Amniotic stem cell (primary cell): ENCODE measurements at places on chromosomes 2 and 18.

GRCh38 chr2:201432621-201433393 is 18.5 kb downstream of the TRAK2 start:
- no peak for DNase-seq

DNA sequence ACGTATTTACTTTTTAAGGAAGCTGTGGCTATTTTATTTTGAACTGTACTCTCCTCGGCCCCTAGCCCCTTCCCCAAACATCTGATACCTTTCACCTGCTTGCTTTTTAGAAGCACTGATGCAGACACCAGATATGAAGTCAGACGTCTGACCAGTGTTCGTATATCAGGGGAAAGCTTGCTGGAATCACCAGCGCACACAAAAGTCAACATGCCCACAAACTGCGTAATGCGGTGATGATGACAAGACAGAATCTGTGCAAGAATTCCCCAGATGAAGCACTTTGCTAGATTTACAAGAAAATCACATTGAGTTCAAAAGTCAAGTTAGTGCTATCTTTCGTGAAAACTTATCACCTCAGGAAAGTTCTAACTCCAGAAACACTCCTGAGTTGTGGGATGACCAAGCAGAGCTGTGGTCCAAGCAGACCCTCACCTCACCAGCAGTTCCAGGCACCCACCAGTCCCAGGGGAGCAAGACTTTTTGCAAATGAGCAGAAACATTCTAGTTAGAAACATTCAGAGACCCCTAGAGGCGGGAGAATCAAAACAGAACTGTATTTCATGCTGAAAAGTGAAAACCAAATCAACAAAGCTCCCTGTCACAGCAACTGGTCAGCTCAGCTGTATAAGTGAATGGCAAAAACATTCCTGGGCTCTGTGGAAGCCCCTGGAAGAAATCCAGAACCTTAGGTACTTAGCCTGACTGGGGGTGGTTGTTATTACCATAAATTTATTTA is 55.7 kb downstream of the INO80C start:
- DNase-seq = no peak

DNA sequence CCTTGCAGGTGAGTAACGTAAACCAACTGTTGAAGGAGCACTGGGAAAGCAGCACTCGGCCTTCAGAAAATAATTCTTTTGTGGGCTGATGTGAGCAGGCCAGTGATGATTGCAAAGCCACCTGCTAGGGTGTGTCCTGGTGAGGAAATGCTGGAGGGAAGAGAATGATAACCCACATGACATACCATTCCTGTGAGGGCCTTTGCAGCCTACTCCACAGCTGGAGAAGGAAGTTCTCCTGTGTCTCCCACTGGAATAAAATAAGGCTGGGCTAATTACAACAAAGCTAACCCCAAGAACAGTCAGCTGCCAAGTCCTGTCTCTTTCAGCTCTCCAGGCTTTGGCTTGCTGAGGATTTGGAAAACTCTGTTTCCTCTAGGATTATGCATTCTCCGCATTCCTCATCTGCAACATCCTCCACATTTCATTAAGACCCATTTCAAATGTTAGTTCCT is 16.7 kb upstream of the DSG1 start:
- DNase-seq = no peak

DNA sequence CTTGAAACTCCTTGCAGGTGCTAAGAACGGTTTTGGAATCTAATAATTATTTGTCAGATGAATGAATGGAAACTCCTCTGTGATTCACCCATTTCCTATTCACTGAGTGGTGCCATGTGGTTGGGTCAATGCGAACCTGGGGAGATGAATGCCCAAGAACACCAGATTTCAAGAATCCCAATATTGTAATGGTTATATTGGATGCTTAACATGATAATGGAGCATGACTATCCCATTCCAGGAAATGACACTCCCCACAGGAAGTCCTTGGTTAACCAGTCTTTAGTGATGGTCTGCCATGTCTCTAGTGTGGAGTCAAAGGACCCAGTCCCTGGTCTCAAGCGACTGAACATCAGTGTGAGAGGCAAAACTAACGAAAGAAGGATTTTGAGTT is 67.9 kb upstream of the ST3GAL5 start:
- no peak for DNase-seq

DNA sequence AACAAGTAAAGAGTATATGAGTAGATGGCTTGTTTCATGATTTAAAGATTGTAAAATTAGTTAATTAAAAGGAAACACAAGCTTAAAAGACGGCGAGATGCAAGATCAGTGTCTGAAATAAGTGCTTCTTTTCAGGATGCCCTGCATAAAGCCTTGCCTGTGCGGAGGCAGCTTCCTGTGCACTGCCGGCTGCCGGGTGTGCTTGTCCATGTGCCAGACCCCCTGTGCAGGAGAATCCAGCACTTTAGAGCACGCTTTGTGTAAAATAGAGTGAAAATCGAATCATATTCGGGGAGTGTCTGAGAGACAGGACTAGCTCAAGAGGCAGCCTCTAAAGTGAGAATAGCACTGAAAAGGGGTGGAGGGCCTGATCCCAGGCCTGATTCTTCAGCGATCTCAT is 154.7 kb downstream of the CHST9 start:
- DNase-seq = no peak

DNA sequence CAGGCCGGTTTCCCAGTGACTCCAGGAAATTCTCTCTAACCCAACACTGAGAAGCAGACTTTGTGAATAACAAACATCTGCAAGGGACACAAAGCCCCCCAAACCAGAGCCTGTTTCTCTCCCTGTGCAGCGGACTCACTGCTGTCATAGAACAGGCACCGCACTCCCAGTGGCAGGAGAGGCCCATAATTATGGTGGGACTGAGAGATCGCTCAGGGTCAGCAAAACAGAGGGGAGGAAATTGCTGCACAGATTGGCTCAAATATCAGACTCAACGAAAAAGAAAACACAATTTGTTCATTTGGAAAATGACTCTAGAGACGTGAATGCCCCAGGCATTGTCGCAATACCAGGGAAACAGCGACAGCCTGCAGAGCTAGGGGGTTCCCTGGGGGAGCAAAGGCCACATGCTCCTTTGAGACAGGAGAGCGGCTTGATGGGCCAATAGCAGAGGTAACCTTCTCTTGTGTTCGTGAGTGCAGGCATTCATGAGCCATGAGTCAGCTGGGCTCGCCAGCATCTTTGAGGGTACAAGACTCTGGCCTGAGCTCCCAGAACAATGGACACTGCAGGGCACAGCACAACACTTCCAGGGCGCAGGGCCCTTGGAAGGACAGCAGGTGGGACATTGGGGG is 143.3 kb upstream of the KLHL29 start:
- no peak for DNase-seq

DNA sequence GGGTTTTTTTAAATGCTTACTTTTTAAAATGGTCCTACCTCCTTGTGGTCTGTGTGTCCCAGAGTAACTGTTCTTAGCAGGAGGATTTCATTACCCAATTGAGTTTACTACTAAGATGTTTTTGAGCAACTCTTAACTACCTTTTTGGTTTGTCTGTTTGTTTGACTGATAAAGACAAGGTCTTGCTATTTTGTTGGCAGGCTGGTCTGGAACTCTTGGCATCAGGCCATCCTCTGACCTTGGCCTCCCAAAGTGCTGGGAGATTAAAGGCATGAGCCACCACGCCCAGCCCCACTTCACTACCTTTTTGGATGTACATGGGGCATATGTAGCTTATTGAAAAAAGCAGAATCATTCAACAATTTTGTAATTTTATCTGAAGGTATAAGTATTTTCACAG is 14.9 kb downstream of the MRPS9 start:
- DNase-seq = no peak

- DNase-seq = no peak
Measured at GRCh38 chr2:25000503-25001324, 29.0 kb upstream of the DNAJC27 start.

GRCh38 chr18:73711256-73711655 is 436.4 kb downstream of the FBXO15 start:
- DNase-seq = no peak

DNA sequence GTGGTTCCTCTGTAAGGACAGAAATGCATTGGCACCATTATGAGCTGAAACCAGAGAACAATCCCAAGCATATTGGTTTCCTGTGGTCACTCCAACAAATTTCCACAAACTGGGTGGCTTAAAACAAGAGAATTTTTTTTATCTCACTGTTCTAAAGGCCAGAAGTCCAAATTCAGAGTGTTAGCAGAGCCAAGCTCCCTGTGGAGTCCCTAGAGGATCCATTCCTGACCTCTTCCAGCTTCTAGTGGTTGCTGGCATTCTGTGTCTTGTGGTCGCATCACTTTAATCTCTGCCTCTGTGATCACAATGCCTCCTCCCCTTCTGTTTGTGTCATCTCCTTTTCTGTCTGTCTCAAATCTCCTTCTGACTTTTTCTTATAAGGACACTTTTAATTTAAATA is 380.3 kb downstream of the NYAP2 start:
- DNase-seq = no peak

GRCh38 chr18:48720655-48721025 is 181.8 kb downstream of the CTIF start:
- DNase-seq = no peak

DNA sequence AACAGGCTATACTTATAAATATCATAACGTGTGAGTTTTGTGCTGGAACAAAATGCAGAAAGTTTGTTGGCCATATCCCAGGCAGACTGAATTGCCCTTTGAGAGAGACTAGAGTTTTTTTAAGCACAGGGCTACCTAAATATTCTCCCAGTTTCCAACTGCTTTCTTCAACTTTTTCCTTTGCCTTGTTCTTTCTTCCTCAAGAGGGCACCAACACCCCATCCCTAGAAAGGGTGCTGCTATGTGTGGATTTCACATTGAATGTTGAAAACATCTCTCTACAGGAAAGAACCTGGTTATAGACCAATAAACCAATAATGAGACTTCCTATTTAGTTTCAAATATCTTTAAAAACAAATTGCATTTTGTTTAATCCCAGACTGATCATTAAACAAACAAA is 87.9 kb downstream of the ICOS start:
- no peak for DNase-seq

GRCh38 chr2:66443979-66444861 is 9.3 kb downstream of the MEIS1 start:
- no peak for DNase-seq

GRCh38 chr2:116719836-116720235 is 1094.7 kb upstream of the DDX18 start:
- DNase-seq = no peak

DNA sequence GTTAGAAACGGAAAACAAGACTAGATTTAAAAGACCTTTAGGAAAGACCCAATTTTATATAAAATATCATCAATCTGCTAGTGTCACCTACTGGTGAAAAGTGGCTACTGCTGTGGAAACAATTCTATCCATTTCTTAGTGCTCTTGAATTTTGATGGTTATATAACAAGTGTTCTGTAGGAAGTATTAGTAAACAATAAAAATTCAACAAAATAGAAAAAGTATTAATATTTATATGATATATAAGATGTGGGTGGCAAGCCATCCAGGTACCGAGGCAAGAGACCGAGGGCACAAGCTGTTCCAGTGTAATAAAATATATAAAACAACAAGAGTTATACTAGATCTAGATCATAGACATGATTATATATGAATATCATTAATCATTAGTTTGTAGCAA is 6.2 kb upstream of the TMEM87B start:
- DNase-seq = no peak
